ENCODE measurements at places on chromosomes 7 and 10.

DNA sequence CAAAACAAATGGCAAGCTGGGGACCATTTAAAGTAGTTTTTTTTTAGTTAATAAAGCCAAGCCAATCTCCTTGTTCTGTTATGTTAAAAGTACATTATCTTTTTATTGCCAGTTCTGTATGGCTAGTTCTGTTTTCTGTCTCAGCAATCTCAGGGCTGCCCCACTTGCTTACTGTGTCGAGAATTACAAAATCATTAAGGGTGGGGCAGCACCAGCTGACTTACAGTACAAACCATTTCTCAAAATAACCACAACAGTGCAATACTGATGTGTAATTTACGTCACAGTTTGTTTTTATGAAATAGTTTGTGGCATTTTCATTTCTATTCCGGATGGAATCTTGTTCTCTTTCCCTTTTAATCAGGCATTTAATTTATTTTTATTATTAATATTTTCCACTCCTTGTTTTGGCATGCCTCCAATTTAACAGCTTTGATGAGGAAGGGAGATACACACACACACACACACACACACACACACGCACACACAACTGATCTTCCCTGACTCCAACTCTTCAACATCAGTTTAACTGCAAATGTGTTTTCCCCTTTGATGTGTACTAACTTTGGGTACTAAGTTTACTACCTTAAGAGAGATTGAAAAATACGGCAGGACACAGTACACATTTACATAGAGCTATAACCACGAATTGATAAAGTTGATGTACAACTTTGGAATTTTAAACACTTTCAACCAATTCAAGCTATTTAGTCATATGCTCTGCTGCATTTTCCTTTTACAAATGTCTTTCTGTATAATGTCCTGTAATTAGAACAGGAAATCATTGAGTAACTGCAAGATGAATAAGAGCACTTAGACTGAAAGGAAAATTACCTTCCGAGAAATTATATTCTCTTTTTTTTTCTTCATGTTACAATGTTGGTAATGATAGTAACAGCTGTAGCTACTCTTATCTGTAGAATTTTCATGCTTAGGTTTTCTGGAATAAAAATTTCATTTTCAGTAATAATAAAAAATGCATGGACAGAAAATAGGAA is 91.5 kb downstream of the ARID5B start:
- DNase-seq, result peak; percentile 53

- DNase-seq, result no peak
Observed at GRCh38 chr10:88386821-88387773, 196.0 kb downstream of the RNLS start.

DNA sequence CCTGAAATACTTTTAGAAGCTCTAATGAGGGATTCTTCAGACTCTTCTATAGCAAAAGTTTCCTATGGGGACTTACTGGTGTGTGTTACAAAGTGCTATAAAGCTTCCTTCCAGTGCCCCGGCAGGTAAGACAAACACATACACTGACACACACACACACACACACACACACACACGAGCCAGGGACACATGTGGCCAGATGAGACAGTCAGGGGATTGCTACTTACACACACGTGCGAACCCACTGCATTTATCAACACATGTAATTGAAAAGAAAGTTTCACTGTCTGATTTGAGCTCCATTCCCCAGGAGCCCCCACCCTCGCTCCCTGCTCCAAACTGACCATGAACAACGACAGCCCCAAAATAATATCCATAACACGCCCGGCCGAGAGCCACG is 119.8 kb downstream of the PRPF18 start:
- DNase-seq, result no peak

DNA sequence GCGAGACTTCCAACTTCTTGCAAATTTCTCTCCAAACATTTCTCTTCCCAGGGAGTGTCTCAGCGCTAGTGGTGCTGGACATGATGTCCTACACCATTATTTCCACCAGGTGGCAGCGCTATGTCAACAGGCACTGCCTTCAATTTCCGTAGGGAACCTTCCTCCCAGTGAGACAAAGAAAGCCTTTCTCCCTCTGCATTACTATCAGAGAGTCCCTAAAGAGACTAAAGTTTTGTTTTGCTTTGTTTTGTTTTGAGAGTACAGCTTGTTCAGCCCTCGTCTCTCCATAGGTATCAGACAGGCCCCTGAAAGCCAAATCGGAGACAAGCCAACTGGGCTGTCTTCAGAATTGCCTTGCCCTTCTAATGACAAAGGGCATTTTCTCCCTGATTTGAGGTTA is 44.2 kb upstream of the GGCT start:
- DNase-seq, result peak; percentile 6

DNA sequence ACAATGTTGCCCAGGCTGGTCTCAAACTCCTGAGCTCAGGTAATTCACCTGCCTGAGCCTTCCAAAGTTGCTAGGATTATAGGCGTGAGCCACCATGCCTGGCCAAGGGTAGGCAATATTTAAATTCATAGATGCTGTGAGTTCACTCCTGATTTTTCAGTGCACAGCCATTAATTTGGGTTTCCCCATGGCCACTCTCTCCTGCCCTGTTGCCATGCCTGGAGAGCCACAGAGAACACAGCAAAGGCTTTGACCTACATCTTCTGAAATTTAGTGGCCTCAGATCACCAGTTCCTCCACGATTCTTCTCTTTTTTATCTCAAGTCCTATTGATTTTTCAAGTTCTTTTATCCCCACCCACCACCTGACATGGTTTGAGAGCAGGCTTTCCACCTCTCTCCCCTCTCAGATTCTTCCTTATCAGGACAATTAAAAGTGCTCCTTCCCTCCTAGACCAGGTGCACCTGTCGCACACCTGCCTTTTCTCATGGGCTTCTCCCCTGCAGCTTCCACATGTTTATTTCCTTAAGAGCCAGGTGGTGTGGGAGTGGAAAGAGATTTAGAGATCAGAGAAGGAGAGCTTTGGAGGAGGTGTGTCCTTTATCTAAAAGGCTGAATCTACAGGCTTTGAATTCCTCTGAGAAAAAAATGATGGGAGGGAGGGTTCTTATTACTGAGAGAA is 123.8 kb downstream of the ADRA2A start:
- no peak for DNase-seq

DNA sequence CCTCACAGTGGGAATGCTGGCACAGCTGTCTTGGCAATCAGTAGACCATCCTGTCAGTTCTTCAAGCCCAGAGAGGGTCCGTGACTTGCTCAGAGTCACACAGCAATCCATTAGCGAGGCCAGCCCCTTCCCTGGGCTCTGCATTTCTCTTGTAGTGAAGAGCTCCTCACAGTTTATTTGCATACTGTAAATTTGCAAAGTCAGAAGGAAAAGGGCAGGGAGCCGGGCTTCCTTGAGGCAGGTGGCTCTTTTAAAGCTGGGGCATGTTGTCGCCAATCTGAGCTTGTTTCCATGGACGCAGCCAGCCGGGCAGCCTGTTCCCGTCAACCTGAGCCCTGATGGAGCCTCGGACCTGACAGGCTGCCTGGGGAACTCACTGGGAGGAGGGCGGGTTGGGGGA is 123.4 kb downstream of the CUX1 start:
- no peak for DNase-seq

GRCh38 chr7:51850126-51850525 is 533.5 kb upstream of the COBL start:
- no peak for DNase-seq

DNA sequence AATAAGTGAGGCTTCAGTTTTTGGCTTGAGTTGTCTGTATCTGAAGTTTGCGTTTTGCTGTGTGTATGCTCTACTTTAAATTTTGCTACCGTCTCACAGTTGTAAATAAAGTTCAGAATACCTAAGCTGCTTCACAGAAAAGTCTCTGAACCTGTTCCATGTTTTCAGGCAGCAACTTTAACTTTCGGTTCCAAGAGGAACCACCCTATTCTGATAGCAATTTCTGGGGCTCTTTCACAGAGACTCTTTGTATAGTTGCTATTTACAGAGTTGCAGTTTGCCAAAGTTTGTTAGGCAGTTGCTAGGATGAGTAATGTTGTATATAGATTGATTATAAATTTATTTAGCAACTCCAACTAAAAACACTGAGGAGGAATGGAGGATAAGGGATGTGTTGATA is 5.7 kb downstream of the FAM221A start:
- no peak for DNase-seq

- no peak for DNase-seq
Observed at GRCh38 chr10:59877191-59877671, 29.1 kb downstream of the CCDC6 start.
